ENCODE measurements at places on chromosomes 3 and 15. TPM values are rescaled to one million over a fixed set of nuclear protein-coding genes. Genes with fewer than 3 reads are reported as not detected.

- no peak for DNase-seq
- no peaks in the 10 kb centered on the region for H3K27me3 ChIP-seq
- no peaks in the 10 kb centered on the region for H3K4me1 ChIP-seq
- H3K36me3 ChIP-seq = no peaks in the 10 kb centered on the region
- no peak overlapping the region for H3K27ac ChIP-seq
- no peak overlapping the region for H3K4me3 ChIP-seq
Observed at GRCh38 chr3:64539451-64540196, 148.2 kb downstream of the ADAMTS9 start.

- no peaks in the 10 kb centered on the region for H3K4me1 ChIP-seq
- H3K4me3 ChIP-seq = no peak overlapping the region
- H3K27ac ChIP-seq = no peak overlapping the region
- no peaks in the 10 kb centered on the region for H3K27me3 ChIP-seq
- DNase-seq = no peak
Observed at GRCh38 chr3:52345521-52346109, 29.5 kb downstream of the DNAH1 start.

- no peak for DNase-seq
- no peaks in the 10 kb centered on the region for H3K4me1 ChIP-seq
- no peak overlapping the region for H3K4me3 ChIP-seq
- H3K27me3 ChIP-seq = no peaks in the 10 kb centered on the region
- no peaks in the 10 kb centered on the region for H3K36me3 ChIP-seq
- H3K27ac ChIP-seq = no peak overlapping the region
Observed at GRCh38 chr3:38567498-38567897, 71.4 kb downstream of the EXOG start.

DNA sequence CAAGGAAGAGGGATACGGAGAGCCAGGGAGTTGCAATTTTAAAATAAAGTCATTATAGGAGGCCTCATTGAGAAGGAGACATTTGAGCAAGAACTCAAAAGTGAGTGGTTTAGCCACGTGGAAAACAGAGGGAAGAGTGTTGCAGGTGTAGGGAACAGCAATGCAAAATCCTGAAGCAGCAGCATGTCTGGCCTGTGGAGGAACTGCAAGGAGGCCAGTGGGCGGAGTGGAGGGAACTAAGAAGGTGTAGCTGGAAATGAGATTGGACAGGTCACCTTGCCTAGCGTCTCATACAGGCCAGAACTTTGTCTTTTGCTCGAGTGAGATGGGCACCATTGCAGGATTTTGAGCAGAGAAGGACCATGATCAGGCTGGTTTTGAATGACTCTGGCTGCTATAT is 34.9 kb downstream of the SAXO2 start:
- no peaks in the 10 kb centered on the region for H3K27me3 ChIP-seq
- peak; percentile 33 for DNase-seq
- H3K4me3 ChIP-seq = no peak overlapping the region
- peaks cover 4% of the 10 kb centered on the region for H3K4me1 ChIP-seq
- no peak overlapping the region for H3K27ac ChIP-seq
- no peaks in the 10 kb centered on the region for H3K36me3 ChIP-seq

- peaks cover 13% of the 10 kb centered on the region for H3K4me1 ChIP-seq
- peak overlapping the region; percentile 19 for H3K4me3 ChIP-seq
- H3K27me3 ChIP-seq = peaks cover 25% of the 10 kb centered on the region
- H3K27ac ChIP-seq = no peak overlapping the region
Observed at GRCh38 chr15:100973351-100974111, 54.4 kb downstream of the LRRK1 start.

GRCh38 chr15:70777170-70777926 is 14.0 kb upstream of the UACA start:
- no peaks in the 10 kb centered on the region for H3K27me3 ChIP-seq
- H3K27ac ChIP-seq = no peak overlapping the region
- DNase-seq = no peak
- H3K4me1 ChIP-seq = no peaks in the 10 kb centered on the region
- no peaks in the 10 kb centered on the region for H3K36me3 ChIP-seq
- no peak overlapping the region for H3K4me3 ChIP-seq

- no peaks in the 10 kb centered on the region for H3K27me3 ChIP-seq
- no peaks in the 10 kb centered on the region for H3K36me3 ChIP-seq
- no peak overlapping the region for H3K4me3 ChIP-seq
- H3K4me1 ChIP-seq = no peaks in the 10 kb centered on the region
Observed at GRCh38 chr3:106688464-106688863, 688.8 kb upstream of the CCDC54 start.

- no peaks in the 10 kb centered on the region for H3K36me3 ChIP-seq
- no peak overlapping the region for H3K27ac ChIP-seq
- H3K27me3 ChIP-seq = 0 out of 2 replicates have a peak, but pooled peaks cover 4% of the 10 kb centered on the region
- no peak overlapping the region for H3K4me3 ChIP-seq
- no peak for DNase-seq
Observed at GRCh38 chr15:88376574-88377174, 90.5 kb downstream of the MRPL46 start.

- no peak for DNase-seq
- H3K36me3 ChIP-seq = no peaks in the 10 kb centered on the region
- peaks cover 50% of the 10 kb centered on the region for H3K27me3 ChIP-seq
- peak overlapping the region; percentile 72 for H3K4me3 ChIP-seq
- H3K4me1 ChIP-seq = peaks cover 13% of the 10 kb centered on the region
Observed at GRCh38 chr3:184262764-184263179, 1.4 kb upstream of the CAMK2N2 start.

GRCh38 chr3:133401374-133402135 is 1.7 kb downstream of the BFSP2 start:
- H3K4me3 ChIP-seq = no peak overlapping the region
- H3K27me3 ChIP-seq = no peaks in the 10 kb centered on the region
- no peaks in the 10 kb centered on the region for H3K36me3 ChIP-seq
- no peak for DNase-seq
- no peaks in the 10 kb centered on the region for H3K4me1 ChIP-seq

DNA sequence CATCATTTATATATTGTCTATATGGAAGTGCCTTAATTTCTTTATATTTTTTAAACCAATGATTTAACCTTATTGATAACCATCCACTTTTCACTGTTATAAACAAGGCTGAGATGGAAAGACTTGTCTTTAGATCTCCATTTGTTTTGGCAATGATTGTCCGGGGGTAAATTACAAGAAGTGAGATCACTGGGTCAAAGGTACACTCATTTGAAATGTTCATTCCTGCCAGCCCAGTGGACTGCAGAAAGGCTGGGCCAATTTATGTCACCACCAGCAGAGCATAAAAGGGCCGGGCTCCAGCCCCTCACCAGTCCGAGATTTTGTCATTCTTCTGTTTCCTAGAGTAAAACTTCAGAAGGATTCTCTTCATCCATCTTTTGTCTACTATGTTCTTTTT is 93.6 kb upstream of the NEO1 start:
- no peaks in the 10 kb centered on the region for H3K36me3 ChIP-seq
- no peaks in the 10 kb centered on the region for H3K4me1 ChIP-seq
- H3K27me3 ChIP-seq = no peaks in the 10 kb centered on the region

- H3K4me1 ChIP-seq = peaks cover 32% of the 10 kb centered on the region
- peak; percentile 72 for DNase-seq
- no peaks in the 10 kb centered on the region for H3K36me3 ChIP-seq
- peak overlapping the region; percentile 61 for H3K27ac ChIP-seq
- H3K27me3 ChIP-seq = no peaks in the 10 kb centered on the region
Observed at GRCh38 chr15:68795298-68795848, 25.3 kb downstream of the ANP32A start.

GRCh38 chr3:127180859-127181258 is 12.1 kb upstream of the PRR23E start:
- peaks cover 2% of the 10 kb centered on the region for H3K4me1 ChIP-seq
- no peak overlapping the region for H3K27ac ChIP-seq
- no peaks in the 10 kb centered on the region for H3K36me3 ChIP-seq
- H3K4me3 ChIP-seq = no peak overlapping the region

- H3K27me3 ChIP-seq = no peaks in the 10 kb centered on the region
- peaks cover 10% of the 10 kb centered on the region for H3K4me1 ChIP-seq
- H3K36me3 ChIP-seq = no peaks in the 10 kb centered on the region
- no peak overlapping the region for H3K4me3 ChIP-seq
- no peak overlapping the region for H3K27ac ChIP-seq
- no peak for DNase-seq
Observed at GRCh38 chr3:71262364-71263265, 320.9 kb downstream of the FOXP1 start.

GRCh38 chr15:23482228-23482627 is 35.2 kb upstream of the GOLGA6L2 start:
- H3K4me3 ChIP-seq = no peak overlapping the region
- DNase-seq = no peak
- no peaks in the 10 kb centered on the region for H3K27me3 ChIP-seq
- H3K36me3 ChIP-seq = no peaks in the 10 kb centered on the region

- H3K27ac ChIP-seq = no peak overlapping the region
- no peaks in the 10 kb centered on the region for H3K27me3 ChIP-seq
- no peaks in the 10 kb centered on the region for H3K36me3 ChIP-seq
- no peaks in the 10 kb centered on the region for H3K4me1 ChIP-seq
- no peak for DNase-seq
- no peak overlapping the region for H3K4me3 ChIP-seq
Observed at GRCh38 chr15:58037723-58038301, 27.7 kb downstream of the ALDH1A2 start.

DNA sequence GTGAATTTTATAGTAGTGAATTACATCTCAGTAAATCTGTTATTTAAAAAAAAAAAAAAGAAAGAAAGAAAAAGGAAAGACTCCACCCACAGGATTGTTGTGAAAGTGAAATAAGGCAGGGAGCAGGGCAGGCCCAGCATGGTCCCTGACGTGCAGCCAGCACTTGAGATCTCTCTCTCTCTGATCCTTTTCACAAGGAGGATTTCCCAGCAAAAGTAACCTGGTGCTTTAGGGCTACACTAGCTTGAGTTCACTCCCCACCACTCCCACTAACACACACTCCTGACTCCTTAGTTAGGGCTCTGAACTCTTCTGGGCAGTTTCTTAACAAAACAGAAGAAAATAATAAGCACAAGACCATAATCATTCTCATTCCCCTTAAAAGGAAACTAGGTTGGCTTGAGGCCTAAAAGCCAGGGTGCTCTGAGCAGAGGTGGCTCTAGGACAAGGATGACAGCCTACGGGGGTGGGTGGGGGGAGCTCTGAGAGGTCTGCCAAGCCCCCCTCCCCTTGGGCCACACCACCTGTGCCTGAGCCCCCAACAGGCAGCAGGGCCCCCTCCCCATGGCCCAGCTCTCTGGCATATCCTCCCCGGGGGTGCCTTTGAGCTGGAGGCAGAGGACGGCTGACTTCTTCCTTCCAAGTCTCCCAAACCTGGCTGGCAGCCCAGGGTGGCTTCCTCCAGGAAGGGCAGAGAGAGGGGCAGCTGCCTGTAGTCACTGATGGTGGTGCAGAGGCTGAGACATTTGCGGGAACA is 856 bp downstream of the TMEM40 start:
- H3K4me3 ChIP-seq = no peak overlapping the region
- no peaks in the 10 kb centered on the region for H3K27me3 ChIP-seq
- H3K4me1 ChIP-seq = peaks cover 11% of the 10 kb centered on the region
- no peak for DNase-seq
- no peak overlapping the region for H3K27ac ChIP-seq

GRCh38 chr3:13706451-13706850 is 157.5 kb downstream of the FBLN2 start:
- H3K27me3 ChIP-seq = no peaks in the 10 kb centered on the region
- H3K27ac ChIP-seq = no peak overlapping the region
- no peaks in the 10 kb centered on the region for H3K4me1 ChIP-seq
- DNase-seq = no peak
- no peak overlapping the region for H3K4me3 ChIP-seq
- H3K36me3 ChIP-seq = no peaks in the 10 kb centered on the region

- H3K27ac ChIP-seq = no peak overlapping the region
- H3K4me1 ChIP-seq = no peaks in the 10 kb centered on the region
- no peaks in the 10 kb centered on the region for H3K27me3 ChIP-seq
- H3K36me3 ChIP-seq = no peaks in the 10 kb centered on the region
- H3K4me3 ChIP-seq = no peak overlapping the region
Observed at GRCh38 chr3:33044676-33045075, 52.3 kb downstream of the GLB1 start.

DNA sequence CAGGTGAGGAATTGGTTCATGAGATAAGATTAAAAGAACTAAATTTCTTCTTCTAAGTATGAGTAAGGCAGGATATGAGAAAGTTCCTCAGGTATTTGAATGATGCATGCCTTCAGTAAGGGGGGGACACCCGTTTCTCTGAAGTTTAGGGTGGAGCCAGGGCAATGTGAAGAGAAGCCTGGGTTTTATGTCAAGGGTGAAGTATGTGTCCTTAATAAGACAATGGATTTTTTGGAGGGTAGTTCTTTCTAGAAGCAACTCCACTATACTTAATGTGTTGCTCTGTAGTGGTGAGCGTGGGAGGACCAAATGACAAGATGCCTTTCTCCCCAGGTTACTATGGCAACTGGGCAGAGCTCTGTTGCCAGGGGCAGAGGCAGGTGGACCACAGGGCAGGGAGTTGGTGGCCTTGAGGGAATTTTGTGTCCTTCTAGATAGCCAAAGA is 44.0 kb downstream of the PHLDB2 start:
- no peak overlapping the region for H3K4me3 ChIP-seq
- no peaks in the 10 kb centered on the region for H3K4me1 ChIP-seq
- H3K27me3 ChIP-seq = no peaks in the 10 kb centered on the region
- no peaks in the 10 kb centered on the region for H3K36me3 ChIP-seq

DNA sequence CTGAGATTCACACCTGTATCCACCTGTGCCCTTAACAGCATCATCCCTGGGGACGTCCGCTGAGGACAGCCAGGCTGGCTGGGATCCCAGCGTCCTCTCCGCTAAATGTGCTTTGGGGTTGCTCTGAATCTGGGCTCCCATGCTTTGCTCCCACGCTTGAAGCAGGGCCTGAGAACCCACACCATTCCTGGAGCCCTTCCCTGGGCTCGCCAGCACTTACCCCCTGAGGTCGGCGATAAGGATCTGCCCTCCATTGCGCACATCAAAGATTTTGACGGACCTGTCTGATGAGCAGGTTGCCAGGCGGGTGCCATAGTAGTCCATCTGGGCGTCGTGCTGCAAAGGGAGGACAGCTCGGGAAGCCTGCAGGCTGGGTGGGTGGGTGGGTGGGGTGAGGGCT is 5.8 kb downstream of the SEC13 start:
- DNase-seq = no peak
- no peaks in the 10 kb centered on the region for H3K27me3 ChIP-seq
- H3K36me3 ChIP-seq = peaks cover 72% of the 10 kb centered on the region
- H3K4me3 ChIP-seq = no peak overlapping the region
- no peak overlapping the region for H3K27ac ChIP-seq

DNA sequence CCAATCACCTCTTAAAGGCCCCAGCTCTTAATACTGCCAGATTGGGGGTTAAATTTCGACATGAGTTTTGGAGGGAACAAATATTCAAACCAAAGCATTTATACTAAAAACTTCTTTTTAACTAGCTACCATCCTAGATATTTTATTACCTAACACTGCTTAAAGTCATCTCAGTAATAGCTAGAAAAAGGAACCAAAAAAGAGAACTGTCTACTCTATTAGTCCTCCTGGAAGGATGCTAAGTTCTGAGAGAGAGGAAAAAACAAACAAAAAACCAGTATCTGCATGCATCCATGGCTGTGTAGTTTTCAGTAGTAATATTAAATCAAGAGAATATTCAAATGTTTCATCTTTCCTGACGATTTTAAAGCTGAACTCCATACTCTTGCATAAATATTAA is 5.8 kb downstream of the CPOX start:
- no peak overlapping the region for H3K4me3 ChIP-seq
- no peak for DNase-seq
- H3K27ac ChIP-seq = no peak overlapping the region

The P2RY14 gene
- not detected for total RNA-seq

The SPINK8 gene
- not detected for total RNA-seq

The TMEM212 gene
- not detected for total RNA-seq

The PRRT3 gene
- total RNA-seq = 8.4 TPM

The CCK gene
- total RNA-seq = 2.4 TPM

The POPDC2 gene
- total RNA-seq = 0.19 TPM

The GOLGA6L4 gene
- total RNA-seq = 3.6 TPM

The MAP1A gene
- total RNA-seq = 3.4 TPM

The NOX5 gene
- not detected for total RNA-seq

The CPB1 gene
- total RNA-seq = not detected

Measured in H1 (cell line).